ENCODE measurements at places on chromosomes 4 and X.

DNA sequence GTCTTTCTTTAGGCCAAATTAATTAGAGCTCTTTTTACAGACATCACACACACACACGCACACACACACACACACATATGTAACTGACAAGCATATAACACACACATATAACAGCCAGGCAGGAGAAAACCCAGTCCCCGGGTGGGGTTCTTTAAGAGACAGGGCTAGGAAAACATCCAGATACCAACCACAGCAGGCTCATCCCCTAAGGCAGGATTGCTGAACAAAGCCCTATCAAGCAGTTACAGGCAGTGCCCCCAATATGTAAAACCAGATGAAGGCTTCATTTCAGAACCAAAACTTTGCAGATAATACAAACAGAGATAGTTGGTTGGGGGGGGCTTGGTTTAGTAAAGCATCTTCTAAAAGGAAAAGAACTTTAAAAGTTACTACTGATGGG is 18.0 kb upstream of the FAM47E start:
- no peak for DNase-seq

- no peak for DNase-seq
These were observed 309.5 kb downstream of the TMA16 start for GRCh38 chr4:163804001-163804400.

DNA sequence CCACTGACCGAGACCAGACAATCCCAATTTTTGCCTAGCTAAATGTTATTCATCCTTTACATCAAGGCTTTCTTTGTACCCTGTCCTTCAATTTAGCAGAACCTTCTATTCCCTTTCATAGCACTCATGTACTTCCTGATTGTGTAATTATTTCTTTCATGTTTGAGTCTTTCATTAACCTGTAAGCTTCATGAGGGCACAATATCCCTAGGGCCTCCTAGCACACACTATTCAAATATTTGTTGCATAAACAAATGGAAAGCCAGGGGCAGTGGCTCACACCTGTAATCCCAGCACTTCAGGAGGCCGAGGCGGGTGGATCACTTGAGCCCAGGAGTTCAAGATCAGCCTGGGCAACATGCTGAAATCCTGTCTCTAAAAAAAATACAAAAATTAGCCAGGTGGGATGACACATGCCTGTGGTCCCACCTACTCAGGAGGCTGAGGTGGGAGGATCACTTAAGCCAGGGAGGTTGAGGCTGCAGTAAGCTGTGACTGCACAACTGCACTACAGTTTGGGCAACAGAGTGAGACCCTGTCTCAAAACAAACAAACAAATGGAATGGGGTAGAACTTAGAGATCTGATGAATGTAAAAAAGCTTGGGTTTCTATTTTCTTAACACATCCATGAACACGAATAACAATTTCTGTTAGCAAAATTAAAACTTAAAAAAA is 59.0 kb downstream of the SAT1 start:
- no peak for DNase-seq

DNA sequence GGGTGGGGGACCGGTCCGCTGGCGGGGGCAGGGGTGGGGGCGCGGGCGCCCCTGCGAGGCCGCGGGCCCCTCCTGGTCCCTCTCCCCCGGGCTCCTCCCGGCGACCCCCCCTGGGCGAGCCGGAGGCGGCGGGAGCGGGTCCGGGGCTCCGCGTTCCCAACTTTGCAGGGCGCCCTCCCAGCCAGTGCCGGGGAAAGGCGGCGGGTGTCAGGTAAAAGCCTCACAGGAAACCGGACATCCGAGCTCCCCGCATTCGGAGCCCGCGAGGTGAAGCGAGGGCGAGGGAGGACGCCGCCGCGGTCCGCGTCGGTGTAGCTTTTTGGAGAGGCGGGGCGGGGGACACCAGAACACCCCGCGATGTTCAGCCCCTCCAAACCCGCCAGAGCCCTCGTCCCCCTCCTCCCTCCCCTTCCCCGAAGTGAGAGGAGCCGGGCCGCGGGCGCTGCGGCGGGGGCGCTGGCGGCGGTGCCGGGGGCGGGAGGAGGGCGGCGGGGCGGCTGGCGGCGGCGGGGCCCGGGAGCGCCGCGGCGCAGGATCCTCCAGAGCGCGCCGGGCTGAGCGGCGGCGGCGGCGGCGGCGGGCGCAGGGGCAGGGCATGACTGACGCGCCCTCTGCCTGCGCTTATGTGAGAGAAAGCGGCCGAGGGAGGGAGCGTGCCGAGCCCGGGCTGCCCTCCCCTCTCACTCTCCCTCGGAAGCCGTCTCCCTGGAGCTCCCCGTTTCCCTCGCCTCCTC is at the start of gene VEGFC:
Gene VEGFC, minus strand, starts transcription at position 597 of the 734 bp plus-strand sequence. CDS start 611 bp downstream, outside the sequence.
- peak; percentile 64 for DNase-seq

DNA sequence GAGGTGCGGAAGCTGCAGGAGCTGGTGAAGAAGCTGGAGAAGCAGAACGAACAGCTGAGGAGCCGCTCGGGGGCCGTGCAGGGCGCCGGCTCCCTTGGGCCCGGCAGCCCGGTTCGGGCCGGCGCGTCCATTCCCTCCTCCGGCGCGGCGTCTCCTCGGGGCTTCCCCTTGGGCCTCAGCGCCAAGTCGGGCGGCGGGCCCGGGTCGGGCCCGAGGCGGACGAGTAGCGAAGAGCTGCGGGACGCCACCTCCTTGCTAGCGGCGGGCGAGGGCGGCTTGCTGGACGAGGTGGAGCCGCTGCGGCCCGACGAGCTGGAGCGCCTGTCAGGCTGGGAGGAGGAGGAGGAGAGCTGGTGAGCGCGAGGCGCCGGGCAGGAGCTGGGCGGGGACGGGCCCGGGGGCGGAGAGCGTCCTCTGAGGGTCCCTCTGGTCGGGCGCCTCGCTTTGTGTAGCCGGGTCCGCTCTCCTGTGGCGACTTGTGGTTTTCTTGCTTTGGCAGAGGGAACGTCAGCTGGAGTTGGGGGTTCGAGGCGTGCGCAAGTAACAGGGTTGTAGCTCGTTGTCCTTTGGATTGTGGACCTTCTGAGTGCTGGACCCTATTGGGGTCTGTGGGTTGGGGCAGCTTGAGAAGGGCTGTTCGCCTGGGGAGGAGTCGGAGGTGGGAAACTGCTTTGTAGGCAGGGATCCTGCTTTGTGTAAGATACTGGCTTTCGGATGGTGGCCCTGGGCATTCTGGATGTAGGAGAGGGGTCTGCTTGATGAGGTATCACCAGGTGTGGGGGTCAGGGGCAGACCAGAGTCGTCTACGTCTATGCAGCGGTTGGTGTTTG is 662 bp downstream of the SLAIN2 start:
- DNase-seq, result no peak

Measured in NCI-H226 (cell line).